HS-27A (cell line): ENCODE measurements at places on chromosomes 3 and 15.

GRCh38 chr3:198028718-198029117 is 68.7 kb downstream of the LMLN start:
- no peak for DNase-seq

GRCh38 chr15:28182731-28183130 is 83.6 kb upstream of the OCA2 start:
- DNase-seq: no peak

GRCh38 chr3:72013084-72013483 is 228.1 kb upstream of the PROK2 start:
- no peak for DNase-seq

GRCh38 chr3:18725668-18726407 is 300.7 kb upstream of the SATB1 start:
- no peak for DNase-seq

DNA sequence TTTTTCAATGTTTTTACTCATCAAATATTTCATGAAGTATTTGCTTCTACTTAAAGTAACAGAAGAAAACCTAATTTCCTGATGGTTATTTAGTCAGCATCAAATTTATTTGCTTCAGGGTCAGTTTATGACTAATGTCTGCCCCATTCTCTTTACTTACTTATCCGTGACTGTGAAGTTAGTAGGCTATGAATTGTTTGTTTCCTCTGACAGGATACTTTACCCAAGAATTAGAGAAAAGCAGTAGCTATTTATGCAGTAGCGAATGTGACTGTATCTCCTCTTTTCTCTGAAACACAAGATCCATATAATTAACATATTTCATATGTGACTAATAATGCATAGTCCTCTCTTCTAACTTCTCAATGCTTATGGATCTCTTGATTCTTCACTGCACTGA is 329.9 kb upstream of the ROBO1 start:
- no peak for DNase-seq

- no peak for DNase-seq
Measured at GRCh38 chr3:153595186-153595815, 433.3 kb downstream of the RAP2B start.

DNA sequence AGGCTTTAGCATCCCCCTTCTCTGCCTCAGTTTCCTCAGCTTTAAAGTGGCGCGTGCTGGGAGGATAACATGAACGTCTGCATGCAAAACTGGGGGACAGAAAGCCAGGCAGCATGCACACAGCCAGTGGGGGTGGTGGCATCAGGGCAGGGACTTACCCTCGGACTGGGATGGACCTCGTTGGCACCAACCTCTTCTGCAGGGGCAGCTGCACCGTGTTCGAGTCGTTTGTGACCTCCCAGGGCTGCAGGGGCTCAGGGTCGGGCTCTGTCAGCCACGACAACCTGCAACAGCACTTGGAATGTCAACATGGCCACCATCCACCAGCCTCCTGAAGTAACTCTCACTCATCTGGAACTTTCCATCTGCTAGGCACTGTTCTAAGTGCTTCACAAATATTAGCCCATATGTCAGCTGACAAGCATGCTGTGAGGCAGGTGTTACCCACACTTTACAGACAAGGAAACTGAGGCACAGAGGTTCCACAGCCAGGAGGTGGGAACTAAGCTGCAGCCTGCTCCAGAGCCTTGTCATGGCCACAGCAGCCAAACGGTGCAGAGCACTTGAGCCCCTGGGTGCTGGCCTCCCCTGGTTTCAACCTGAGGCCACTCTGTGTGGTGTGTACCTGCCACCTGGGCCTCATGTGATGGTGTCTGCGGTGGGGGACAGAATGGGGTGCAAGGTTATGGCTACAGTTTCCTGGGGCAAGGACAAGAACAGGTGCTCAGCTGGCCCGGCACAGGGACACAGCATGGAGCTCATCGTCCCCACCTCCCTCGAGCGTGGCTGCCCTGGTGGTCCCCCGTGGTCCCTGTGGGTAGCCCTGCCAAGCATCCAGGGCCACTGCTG is 6.7 kb downstream of the C3orf22 start:
- no peak for DNase-seq

GRCh38 chr3:187719628-187720336 is 17.4 kb upstream of the RTP2 start:
- no peak for DNase-seq

GRCh38 chr3:134833453-134834163 is 38.5 kb downstream of the EPHB1 start:
- no peak for DNase-seq

DNA sequence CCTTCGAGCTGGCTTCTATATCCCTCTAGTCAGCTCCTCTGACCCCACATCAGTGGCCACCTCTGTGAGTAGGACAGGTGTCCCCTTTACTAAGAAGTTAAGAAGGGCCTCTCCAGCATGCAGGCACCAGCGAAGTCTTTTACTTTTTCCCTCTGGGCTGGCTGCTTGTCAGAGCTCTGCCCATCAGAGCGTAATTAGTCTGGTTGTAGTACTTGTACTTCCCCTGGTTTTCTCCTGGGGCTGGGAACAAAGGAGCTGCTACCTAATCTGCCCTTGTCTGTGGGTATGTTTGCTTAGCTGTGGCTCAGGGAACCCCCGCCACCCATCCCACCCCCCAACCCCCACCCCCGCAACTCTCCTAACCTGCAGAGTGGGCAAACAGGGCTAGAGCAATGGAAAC is 27.4 kb upstream of the ALPK3 start:
- DNase-seq: no peak

DNA sequence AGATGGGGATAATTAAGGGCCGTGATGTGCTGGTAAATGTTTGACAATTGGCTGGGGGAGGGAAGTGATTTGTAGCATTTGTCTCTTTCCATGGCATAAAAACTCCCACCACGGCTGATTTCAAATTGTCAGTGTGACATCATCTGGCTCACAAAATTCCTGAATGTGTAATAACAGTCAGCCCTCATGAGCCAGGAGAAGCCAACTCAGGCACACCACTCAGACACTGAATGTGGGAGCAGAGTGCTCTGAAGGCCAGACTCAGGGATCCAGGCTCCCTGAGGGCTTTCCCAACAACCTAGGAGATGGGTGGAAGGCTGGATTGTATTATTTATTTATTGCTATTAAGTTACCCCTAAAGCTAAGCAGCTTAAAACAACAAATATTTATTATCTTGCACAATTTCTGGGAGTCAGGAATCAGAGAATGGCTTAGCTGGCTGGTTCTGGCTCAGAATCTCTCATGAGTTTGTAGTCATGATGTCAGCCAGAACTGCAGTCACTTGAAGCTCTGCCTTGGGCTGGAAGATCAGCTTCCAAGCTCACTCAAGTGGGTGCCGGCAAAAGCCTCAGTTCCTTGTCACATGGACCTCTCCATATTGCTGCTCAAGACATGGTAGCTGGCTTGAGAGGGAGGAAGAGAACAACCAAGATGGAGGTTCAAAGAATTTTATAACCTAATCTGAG is 6.5 kb upstream of the CPEB1 start:
- DNase-seq: no peak

GRCh38 chr15:39417366-39418134 is 163.3 kb upstream of the THBS1 start:
- DNase-seq: no peak

- DNase-seq: no peak
Measured at GRCh38 chr3:50154840-50155490, at the start of gene SEMA3F. SEMA3F (plus strand) TSS chr3:50155324; CDS start chr3:50159623, 4,299 bp downstream.
